H7 (cell line): ENCODE measurements at places on chromosomes 16 and 17. TPM values are rescaled to one million over a fixed set of nuclear protein-coding genes. Genes with fewer than 3 reads are reported as not detected.
A peak's percentile ranks its signal among the peaks of the same experiment; 100 is the strongest.

- DNase-seq: no peak
These were observed 19.6 kb downstream of the DNAH17 start for GRCh38 chr17:78557598-78558039.

- DNase-seq: no peak
These were observed 34.4 kb downstream of the DNAH3 start for GRCh38 chr16:21116148-21116693.

The PARD6A gene
- 5.5 and 6.8 TPM in 2 replicates for total RNA-seq

DNA sequence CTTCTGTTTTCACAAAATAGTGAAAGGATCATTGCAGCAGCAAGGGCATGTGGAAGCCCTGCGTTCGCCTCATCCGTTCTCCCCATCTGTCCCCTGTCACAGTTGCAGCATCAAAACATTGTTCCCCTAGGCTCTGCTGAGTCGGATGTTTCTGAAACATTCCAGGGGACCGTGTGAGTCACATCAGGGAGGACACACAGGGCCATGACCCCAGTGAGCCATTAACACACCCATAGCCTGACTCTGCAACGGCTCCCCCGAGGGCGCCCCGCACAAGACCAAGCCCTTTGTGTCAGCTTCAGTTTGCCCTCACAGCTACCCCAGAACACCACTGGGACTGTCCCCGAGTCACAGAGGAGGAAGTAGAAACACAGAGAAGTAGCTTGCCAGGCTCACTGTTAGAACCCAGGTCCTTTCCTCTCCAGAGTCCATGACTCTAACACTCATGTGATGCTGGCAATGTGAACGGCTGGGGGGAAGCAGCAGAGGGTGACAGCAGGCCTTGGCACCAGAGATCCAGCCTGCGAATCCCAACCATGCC, 63.3 kb upstream of the HSBP1 start:
- no peak for DNase-seq

The RPH3AL gene
- total RNA-seq: 1.3 and 2.8 TPM in 2 replicates

DNA sequence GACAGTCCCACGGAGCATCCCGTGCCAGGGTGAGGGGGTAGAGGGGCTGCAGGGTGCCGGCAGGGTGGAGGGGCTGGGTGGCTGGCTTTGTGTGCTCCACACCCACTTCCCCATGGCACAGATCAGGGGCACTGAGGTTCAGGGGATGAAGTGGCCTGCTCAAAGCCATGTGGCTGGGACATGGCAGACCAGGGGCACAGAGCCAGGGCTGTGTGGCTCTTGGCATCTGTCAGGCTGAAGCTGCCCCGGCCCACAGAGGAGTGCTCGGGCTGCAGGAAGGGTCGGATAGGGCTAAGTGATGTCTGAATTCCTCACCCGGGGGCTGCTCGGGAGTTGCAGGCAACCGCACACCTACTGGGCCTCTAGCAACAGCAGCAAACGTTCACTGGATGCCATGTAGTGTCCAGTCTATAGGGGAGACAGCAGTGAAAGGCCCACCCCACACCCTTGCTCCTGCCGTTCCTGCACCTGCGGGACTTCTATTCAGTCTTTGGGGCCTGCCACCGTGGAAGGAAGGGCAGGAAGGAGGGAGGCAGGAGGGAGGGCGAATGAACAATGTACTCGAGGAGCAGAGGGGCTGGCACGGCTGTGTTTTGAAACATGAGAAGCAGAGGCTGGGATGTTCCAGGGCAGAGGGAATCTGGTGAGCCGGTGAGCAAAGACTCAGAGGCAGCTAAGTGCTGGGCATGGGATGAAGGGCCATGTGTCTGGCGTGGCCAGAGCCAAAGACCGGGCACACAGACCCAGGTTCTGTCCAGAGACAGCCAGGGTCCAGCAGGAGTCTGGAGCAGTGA, 15.1 kb downstream of the SLC5A10 start:
- DNase-seq: peak; percentile 84

- no peak for DNase-seq
These were observed 10.7 kb upstream of the KRT28 start for GRCh38 chr17:40810494-40810893.

The SPATA22 gene
- total RNA-seq: 0.10 and 1.3 TPM in 2 replicates

The PIK3R6 gene
- total RNA-seq: 0.14 TPM in 1 of 2 replicates, not detected in the other

The FSCN2 gene
- 0.33 TPM in 1 of 2 replicates, not detected in the other for total RNA-seq

The TVP23A gene
- 0.26 and 0.55 TPM in 2 replicates for total RNA-seq

DNA sequence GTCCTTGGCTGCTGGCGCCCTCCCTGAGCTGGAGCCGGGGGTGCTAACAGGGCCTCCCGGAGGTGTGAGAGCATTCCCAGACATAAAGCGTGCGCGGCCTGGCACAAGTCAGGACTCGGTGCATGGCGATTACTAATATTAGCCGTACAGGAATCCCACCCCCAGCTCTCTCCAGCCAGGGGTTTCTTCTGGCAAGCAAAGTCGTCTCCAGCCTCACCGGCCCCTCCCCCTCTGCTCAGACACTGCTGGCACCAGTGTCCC, 5.0 kb downstream of the CASKIN1 start:
- DNase-seq: no peak

The ITGA2B gene
- 6.2 and 11.4 TPM in 2 replicates for total RNA-seq

DNA sequence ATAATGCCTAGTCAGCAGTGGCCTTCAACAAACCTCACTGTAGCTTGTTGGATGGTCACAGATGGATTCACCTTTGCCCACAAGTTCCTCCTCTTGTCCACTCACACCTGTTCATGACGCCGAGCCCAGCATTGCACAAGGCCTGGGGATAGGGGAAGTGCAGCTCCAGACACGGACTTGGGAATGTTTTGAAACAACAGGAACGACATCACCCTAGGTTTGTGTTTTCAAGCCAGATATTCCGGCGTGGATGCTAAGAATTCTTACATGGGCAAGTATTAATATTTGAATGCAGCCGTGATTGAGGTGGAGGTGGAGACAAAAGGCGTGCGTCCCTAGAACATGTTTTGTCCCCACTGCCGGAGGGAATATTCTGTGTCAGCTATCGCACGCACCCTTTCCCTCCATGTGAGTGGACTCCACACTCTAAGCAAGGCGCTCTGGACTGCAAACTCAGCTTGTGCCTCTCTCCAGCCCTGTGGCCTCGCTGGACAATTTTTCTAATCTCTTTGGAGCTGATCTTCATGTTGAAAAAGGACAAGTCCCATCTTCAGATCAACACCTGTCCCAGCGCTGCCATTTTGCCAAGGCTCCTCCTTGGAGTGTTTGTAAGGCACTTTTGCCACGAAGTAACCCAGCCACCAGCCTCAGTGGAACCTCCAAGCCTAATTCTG, 2.0 kb upstream of the BANP start:
- no peak for DNase-seq
